ENCODE measurements at places on chromosomes 16 and 17. TPM values are rescaled to one million over a fixed set of nuclear protein-coding genes. Genes with fewer than 3 reads are reported as not detected.

NPB gene
- 0.33 TPM for total RNA-seq

RTN4RL1 gene
- under 0.01 TPM for total RNA-seq

CACNG3 gene
- total RNA-seq, result not detected

FAM171A2 gene
- 4.3 TPM for total RNA-seq

ADAM11 gene
- total RNA-seq, result 6.3 TPM

LDAF1 gene
- total RNA-seq, result 124 TPM

BIRC5 gene
- total RNA-seq, result 8.6 TPM

All from placental epithelial cell (primary cell).